ENCODE measurements at places on chromosomes 4 and X.

DNA sequence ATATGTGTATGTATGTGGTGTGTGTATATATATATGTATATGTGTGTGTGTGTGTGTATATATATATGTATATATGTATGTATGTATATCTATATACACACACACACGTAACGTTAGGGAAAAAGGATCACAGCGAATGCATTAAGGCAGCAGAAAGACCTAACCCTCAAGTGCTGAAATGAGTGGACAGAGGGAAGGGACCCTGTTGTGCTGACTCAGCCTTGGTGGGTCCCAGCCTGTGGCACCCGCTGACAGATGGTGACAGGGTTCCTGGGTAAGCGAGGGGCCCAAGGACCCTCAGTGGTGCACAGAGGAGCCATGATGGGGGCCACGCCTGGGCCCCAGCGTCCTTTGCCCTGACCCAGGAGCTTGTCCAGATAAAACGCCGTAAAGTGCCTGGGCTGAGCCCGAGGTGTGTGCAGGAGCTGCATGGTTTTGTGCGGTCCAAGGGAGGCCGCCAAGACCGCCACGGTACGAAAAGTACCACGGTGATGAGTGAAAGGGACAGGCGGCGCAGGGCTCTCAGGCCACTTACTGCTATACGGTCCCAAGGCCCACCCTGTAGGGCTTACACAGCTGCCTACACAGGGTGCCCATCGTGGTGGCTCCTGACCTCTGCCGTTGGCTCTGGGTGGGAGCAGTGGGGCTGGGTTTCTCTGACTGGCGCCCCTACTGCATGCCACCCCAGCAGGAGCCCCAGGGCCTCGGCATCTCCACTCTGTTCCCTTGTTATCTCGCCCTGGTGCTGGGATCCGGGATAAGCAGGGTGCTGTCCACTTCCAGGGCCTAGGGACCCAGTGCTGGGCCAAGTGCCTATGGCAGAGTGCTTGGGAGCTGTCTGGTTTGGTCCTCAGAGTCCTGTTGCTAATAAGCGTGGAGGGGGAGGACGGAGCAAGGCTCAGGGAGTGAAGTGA lies 10.0 kb downstream of the SH3BP2 start:
- DNase-seq: no peak

DNA sequence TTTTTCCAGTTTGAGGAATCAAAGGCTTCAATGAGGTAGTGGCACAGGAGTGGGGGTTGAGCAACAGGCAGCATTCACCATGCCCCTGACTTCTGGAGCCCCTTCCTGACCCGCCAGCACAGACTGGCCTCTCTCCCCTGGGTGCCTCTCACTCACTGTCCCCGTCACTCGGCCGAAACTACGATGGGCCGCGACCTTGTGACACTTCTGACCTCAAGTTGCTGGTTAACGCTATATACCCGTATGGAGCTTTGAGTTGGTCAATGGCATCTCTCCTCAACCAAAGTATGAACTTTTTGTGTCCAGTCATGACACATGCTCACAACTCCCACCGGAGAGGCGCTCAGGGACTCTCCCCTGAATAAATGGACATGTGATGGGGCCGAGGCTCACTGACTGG lies 72.1 kb downstream of the IRF2 start:
- DNase-seq: no peak

- no peak for DNase-seq
Measured at GRCh38 chrX:108361316-108361715, 76.9 kb downstream of the COL4A6 start.

GRCh38 chr4:93355411-93355810 lies 473.1 kb upstream of the ATOH1 start:
- DNase-seq: no peak
